ENCODE measurements at places on chromosomes 3 and 15. TPM values are rescaled to one million over a fixed set of nuclear protein-coding genes. Genes with fewer than 3 reads are reported as not detected.

- no peak for DNase-seq
Observed at GRCh38 chr3:38101811-38102443, 35.0 kb downstream of the ACAA1 start.

DNA sequence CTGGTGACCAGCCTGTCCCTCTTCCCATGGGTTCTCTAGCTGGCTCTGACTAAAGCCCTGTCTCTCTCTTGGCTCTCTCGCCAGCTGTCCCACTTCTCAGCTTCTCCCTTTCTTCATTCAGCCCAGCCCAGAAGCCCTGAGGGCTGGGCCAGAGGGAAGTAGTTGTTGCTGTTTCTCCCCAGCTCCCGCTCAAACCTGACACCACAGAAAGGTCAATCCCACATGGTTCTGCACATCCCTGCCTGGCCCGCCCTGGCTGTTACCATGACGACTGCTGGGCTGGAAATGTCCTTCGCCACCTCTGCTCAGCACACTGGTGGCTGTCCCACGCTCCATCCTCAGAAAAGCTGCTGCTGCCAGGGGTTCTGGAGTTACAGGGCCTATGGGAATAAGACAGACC, 25.9 kb downstream of the CCDC32 start:
- no peak for DNase-seq

GRCh38 chr15:68479870-68480269, 47.9 kb upstream of the ITGA11 start:
- no peak for DNase-seq

DNA sequence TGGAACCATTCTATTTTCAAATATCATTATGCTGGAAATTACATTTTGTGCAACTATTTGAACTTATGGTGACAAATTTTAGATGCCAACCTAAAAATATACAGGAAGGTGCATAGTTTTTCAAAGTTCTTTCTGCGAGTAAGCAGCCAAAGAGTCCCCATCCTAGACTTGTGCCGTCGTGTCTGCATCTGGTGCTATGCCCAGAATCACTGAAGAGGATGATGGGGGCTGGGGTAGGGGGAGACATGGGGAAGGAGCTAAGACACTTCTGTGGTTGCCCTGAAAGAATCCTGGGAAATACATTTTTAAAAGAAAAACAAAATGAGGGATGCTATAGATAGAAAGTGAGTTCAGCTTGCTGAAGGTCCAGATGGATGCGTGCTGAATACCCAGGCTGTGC, 21.2 kb upstream of the FAM81A start:
- no peak for DNase-seq

DNA sequence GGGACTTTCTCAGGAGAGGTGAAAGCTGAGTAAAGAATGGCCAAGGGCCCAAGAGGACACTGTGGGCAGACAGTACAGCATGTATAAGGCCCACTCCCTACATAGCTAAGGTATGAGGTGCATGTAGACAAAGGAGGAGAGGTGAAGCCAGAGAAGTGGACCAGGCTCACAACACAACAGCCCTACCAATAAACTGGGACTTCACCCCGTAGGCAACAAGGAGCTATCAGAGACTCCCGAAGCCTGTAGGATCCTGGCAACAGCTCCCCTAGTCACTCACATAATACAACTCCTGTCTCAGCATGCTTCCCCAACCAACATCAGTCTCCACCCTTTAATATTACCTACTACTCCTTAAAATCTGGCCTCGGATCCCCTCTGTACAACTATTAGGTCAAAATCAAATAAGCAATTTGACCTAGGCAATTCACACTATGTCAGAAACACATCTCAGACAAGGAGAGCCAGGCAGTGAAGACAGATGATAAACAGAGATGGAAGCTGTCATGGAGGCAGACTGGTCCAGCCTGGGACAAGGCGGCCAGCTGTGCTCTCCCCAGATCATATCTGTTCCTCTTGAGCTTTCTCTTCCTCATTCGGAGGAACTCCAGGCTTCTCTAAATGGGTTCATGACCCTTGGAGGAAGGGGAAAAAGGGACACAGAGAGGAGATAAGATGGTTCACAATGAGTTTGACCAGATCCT, 1.4 kb downstream of the XXYLT1 start:
- DNase-seq, result peak; percentile 55

GRCh38 chr15:70199540-70200410, 102.1 kb upstream of the TLE3 start:
- DNase-seq, result no peak

GRCh38 chr3:112855883-112856282, 9.2 kb upstream of the CD200R1L start:
- DNase-seq, result no peak

NEDD4 gene
- total RNA-seq, result 10.7 TPM

CPN2 gene
- not detected for total RNA-seq
